Cardiac muscle cell (in vitro differentiated cells and primary cell): ENCODE measurements at places on chromosomes 16 and 17.
A peak's percentile ranks its signal among the peaks of the same experiment; 100 is the strongest.

- no peak for DNase-seq
Observed at GRCh38 chr17:64190472-64190871, 60.5 kb upstream of the ERN1 start.

GRCh38 chr17:35907691-35908090, 22.9 kb downstream of the RDM1 start:
- DNase-seq, result peak; percentile 65

GRCh38 chr16:30622455-30623032, 12.4 kb upstream of the ZNF689 start:
- no peak for DNase-seq

GRCh38 chr16:49750341-49751000, 105.4 kb downstream of the ZNF423 start:
- peak; percentile 26 for DNase-seq

GRCh38 chr17:1227917-1228780, 42.1 kb upstream of the BHLHA9 start:
- peak; percentile 9 for DNase-seq
